Stimulated activated CD4-positive, alpha-beta T cell treated with anti-CD3 and anti-CD28 coated beads, Interleukin-15, amount 100 ng/mL, for 48 hours (primary cell): ENCODE measurements at places on chromosomes 6 and 20.

DNA sequence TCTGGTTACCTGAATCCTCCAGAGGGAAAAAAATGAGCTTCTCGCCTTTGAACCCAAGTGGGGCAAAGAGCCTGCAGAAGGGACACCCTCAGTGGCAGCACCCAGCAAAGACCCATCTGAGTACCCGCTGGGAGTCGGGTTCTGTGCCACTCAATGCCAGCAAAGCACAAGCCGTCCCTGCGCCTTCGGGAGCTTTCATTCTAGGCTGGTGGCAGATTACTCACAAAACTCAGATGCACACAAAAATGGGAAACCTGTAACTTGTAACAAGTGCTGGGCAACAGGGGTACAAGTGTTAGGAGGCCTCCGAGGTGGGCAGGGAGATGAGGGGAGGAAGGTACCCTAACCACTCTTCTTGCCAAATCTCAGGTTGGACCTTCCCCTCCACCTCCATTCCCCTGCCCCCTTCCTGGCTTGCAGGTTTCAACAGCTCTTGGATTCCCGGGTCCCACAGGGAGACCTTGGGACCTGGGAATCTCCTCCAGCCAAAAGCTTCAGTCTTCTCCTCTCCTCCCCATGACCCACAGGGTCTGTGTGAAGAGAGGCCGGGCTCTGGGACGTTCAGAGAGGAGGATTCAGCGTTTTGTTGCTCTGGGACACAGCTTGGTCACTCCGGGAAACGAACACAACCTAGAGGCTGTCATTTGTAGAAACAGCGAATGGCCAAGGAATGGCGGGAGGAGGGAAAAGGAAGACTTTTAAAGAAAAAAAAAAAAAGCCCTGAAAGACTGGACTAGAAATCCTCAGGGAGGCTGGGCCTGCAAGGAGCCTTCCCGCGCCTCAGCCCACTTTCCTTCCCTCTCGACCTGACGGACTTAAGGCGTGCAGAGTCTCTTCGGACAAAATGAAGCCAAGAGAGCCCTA, 1.2 kb upstream of the PARD6B start:
- DNase-seq, result no peak

- no peak for DNase-seq
Measured at GRCh38 chr20:47875297-47876025, 90.2 kb upstream of the SULF2 start.

- no peak for DNase-seq
Measured at GRCh38 chr6:50655848-50656453, 57.4 kb upstream of the TFAP2D start.

DNA sequence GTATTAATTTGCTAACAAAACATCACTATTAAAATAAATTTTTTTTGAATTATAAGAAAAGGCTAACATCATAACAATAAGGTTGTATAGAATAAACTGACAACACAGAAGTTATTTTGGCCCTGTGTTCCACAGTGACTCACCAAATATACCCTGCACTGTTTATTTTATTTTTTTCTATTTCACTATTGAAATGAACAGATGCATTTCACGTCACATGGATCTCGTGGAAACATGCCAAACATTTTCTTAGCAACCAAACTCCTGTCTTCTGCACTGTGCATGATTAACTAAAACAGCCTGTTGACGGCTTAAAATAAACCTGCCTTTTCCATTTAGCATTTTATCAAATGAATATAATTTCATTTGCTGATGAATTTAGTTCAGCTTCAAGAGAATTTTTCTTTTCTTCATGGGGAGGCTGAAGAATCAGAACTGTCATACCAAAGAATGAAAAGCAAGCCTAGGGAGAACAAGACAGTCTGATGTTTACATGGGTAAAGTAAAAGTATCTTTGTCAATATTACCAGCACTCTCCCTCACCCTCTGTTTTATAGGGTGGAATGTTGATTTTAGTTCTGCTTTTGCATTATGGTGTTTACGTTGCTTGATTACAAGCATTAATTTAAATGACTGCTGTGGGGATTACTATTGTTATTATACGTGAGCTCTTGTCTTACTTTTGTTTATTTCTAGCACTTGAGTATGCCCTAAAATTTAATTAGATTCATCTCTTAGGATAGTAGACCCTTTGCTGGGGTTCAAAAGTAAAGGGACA, 115.3 kb downstream of the LCA5 start:
- no peak for DNase-seq

- DNase-seq, result no peak
Measured at GRCh38 chr6:143155681-143156080, 95.0 kb downstream of the AIG1 start.

DNA sequence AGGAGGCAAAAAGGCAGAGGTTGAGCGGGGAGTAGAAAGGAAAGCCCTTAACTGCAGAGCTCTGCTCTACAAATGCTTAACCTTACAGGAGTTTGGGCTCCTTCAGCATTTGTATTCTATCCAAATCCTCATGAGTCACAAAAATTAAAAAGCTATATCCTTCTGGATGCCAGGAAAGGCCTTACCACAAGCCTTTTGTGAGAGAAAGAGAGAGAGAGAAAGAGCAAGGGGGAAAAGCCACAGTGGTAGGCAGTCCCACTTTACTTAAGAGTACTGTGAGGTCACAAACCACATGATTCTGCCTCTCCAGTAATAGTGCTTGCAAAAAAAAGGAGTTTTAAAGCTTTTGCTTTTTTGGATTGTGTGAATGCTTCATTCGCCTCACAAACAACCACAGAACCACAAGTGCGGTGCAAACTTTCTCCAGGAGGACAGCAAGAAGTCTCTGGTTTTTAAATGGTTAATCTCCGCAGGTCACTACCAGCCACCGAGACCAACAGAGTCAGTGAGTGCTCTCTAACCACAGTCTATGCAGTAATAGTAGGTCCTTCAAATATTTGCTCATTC, at the start of gene RUNX2:
Gene RUNX2, plus strand, starts transcription at position 375 of the 567 bp plus-strand sequence. CDS start 397 bp downstream, outside the sequence.
- no peak for DNase-seq

DNA sequence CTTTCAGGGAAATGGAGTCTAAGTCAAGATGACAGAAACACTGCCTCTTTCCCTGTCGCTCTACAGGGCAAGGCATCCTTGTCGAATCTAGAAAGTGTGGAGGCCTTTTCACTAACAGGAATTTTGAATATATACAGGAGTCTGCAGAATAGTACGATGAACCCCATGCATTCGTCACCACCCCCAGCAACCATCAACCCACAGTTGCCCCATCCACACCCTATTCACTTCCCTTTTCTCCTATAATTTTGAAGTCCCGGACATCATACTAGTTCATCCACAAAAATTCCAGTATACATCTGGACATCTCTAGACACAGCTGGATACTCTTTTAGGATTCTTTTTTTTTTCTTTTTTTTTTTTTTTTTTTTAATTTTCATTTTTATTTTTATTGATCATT, 80.7 kb upstream of the RIN2 start:
- DNase-seq, result no peak

DNA sequence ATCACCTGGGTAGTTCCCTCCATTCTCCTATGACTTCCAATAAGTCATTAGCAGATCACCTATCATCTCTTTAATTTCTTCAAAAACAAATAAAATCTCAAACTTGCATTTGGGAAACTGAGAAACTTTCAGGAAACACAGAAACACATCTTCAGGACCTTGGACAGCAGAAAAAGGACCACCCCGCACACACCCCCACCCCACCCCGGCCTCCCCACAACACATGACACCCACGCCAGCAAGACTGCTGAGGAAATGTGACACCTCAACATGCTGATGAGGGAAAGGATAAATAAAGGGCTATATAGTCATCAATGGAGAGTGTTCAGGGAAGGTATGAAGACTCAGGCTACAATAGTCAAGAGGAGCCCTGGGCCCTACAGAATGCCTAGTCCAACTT, 15.6 kb upstream of the TRIM39 start:
- DNase-seq, result no peak

DNA sequence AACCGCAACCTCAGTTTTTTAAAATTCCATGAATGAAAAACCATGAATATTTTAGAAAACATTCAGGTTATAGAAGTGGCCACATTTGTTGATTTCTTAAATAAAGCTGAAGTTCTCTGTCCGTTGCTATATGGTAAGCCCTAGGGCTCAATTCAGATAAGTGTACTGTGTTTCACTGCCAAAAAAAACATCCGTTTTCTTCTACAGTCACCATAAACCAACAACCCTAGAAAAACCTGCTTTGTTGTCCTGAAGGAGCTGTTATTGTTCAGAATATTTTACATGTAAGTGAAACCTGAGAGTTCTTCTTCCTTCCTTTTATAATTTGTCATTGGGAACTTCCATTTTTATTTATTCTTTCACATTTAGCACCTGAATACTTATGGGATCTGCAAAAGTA, 274.1 kb downstream of the TFAP2A start:
- DNase-seq, result no peak

GRCh38 chr6:32369660-32370059, 2.0 kb downstream of the TSBP1 start:
- DNase-seq, result no peak

- no peak for DNase-seq
Measured at GRCh38 chr20:57840066-57840465, 130.3 kb upstream of the PMEPA1 start.

DNA sequence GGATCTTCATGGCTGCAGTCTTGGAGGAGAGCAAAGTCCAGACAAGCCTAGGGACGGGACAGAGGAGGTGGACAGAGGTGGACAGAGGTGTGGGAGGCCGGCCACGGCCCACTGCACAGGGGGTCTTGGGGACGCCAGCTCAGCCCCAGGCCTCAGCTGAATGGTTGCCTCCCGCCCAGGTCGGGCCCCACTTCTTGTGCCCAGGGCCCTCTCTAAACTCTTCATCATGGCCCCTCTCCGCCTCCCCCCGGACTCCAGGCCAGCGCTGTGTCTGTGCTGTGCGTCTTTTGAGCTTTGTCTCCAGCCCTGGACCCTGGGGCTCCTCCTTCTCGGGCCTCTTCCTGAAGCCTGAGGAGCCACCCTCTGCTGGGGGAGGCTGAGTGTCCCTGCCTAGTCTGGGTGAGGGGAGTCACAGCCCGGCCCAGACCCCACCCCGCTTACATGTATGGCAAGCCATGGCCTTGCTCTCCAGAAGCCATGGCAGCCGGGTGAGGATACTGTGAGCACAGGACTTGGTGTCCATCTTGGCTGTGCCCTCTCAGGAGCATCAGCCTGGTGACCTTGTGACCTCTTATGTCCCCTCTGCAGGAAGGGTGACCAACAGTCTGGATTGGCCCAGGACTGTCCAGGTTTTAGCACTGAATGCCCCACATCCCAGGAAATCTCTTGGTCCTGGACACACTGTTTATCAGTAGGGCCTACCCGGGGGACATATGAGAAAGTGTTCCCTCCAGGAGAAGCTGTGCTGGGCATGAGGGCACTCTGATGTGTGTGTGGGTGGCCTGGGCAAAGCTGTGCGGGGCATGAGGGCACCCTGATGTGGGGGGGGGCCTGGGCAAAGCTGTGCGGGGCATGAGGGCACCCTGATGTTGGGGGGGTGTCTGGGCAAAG, 9.4 kb upstream of the NPBWR2 start:
- DNase-seq, result no peak

- no peak for DNase-seq
Measured at GRCh38 chr6:132751306-132751705, 6.4 kb downstream of the VNN2 start.

GRCh38 chr6:115634887-115635286, 425.8 kb downstream of the FRK start:
- DNase-seq, result no peak

DNA sequence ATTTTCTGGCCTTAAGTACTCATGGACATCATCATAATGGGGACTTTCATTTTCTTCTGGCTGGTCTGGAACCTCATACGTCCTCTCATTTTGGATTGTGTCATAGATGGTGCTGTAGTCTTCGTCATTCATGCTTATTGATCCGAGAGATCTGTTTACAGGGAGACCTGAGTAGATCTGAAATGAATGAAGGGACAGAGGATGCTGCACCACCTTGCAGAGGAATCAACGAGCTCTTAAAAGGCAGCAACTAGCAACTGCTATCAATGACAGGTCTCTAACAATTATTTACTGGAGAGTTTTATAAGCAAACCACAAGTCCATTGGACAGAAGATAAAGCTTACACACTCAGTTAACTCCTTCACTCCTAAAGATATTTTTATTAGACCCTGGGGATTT, 49.7 kb upstream of the ENPP4 start:
- no peak for DNase-seq

DNA sequence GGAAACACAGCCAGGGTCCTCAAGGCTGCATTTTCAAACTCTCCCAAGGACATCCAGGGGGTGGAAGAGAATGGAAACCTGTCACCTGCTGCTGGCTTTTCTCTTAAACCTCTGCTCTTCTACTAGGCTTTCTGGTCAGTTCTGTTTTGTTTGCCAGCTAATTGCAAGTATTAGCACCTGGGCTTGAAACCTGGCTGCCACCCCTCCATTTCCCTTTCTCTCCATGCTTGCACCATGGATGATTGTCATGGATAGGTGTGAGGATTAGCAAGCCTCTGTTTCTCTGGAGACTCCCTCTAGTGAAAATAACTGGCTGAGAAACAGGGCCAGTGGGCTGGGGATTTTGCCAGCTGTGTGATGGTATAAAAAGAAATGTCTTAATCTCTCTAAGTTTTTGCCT, 33.0 kb upstream of the GPR6 start:
- no peak for DNase-seq
